ENCODE measurements at places on chromosomes 12 and 14.

DNA sequence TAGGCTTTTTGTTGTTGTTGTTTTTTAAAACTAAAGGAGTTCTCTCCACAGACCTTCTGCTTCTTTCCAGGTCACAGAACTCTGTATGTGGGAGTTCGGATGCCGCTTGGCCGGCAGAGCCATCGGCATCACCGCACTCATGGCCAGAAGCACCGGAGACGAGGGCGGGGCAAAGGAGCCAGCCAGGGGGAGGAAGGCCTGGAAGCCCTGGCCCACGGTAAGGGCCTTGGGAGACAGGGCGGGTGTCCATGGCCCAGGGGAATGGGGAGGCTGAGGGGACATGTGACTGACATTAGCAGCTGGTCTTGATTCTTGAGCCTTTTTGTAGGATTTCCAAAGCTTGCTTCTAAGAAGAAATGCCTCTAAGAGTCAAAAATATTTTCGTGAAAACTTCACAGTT, 26.2 kb downstream of the SLC4A8 start:
- no peak for DNase-seq

GRCh38 chr14:69631509-69631908, 20.1 kb downstream of the SUSD6 start:
- DNase-seq: no peak

GRCh38 chr14:20489093-20489994, 16.0 kb upstream of the RNASE10 start:
- no peak for DNase-seq

DNA sequence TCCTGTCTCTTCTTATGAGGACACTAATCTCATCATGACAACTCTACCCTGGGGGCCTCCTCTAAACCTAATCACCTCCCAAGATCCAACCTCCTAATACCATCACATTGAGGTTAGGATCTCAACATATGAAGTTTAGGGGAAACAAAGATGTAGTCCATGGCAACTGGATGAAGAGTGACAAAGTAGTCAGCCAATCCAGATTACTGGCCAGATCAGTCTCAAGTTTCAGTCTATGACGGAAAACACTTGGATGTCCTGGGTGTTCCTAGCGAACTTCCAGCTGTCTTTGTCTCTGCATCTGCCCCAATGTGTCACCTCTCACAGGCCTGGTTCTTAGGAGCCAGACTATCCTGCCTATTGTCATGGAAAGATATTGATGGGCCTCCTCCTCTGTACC, 630.8 kb downstream of the AACS start:
- DNase-seq: no peak

- no peak for DNase-seq
Measured at GRCh38 chr14:81447021-81447764, 47.1 kb upstream of the STON2 start.

DNA sequence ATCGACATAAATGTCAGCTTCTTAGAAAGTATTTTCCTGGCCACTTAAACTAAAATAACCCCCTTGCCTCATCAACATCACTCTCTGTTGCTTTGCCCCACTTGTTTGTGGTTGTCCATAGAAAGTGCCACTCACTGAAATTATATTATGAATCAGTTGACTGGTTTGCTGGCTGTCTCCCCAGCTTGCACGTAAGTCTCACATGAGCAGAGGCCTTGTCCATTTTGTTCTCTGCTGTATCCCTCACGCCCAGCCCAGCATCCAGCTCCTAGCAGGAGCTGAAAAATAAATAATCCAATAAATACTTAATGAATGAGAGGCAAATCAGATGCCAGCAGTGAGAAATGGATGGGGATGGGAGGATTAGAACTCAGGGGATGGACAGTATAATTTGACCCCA, 159.3 kb downstream of the KSR2 start:
- DNase-seq: no peak

DNA sequence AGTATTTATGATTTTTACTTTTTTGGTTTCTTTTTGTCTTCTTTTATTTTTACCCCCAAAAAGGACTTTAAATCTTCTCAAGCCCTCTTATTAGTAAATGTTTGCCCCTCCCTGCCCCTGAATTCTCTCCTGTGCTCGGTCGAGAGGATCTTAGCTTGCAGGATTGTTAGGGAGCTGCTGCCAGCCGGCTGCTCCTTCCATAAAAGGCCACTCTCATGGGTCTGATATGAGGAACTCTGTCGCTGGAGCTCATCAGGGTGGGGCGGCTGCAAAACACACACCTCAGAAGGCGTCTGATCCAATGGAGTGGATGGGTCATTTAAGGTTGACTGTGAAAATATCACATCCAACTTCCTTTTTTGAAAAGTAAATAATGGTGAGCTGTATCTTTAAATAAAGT, 8.5 kb downstream of the LTBR start:
- no peak for DNase-seq

DNA sequence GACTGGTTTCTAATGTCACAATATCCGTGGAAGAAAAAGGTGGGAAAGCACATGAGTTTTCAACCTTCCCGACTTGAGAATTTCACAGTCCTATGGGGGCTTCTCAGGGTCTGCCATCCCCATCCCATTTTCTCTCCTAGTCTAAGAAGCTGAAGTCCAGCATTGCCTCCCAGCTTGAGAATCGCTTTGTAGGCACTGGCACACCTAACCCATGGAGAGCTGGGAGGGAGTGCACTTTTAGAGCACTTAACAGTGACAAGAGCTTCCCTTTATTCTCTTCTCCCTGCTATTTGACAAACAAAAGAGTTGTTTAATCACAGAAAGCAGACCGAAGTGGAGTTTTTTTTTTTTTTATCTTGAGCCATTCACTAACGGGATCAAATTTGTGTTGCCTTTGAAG, 22.8 kb upstream of the SRRM4 start:
- DNase-seq: no peak

- no peak for DNase-seq
Measured at GRCh38 chr14:76760331-76761135, 735 bp upstream of the VASH1 start.

- no peak for DNase-seq
Measured at GRCh38 chr14:90403065-90403464, 6.2 kb downstream of the CALM1 start.

DNA sequence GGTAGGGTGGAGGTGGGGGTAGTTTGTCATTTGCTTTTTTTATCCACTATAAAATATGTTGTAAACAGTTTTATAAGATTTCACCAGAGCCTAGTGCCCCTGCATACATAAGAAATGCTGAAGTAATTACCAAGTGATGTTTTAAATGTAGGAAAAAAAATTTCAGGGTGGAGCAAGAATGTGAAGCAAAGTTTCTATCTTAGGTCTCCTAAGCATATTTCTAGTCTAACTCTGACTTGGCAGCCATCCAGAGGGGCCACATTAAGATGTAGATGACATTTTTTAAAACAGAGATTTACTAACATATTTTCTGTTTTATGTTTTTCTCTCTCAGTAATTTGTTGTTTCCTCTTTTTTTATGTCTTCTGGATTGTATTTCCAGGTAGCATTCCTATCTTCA, 15.8 kb upstream of the KRAS start:
- no peak for DNase-seq

DNA sequence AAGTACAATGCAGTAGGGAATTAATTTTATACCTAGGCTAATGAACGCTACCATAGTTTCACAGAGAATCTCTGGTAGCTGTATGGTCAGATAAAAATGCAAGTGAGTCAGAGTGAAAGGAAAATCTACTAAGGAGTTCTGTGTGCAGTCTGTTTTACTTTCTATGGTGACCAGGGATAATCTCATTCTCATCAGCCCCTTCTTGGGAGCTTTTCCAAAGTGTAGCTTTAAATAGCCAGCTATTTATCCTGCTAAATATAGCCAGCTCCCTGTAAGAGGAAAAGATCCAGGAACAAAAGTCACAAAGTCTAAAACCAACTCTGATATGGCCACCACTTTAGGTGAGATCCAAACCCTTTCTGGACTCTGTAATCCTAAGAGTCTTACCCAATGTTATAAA, 75.5 kb downstream of the TMEM116 start:
- no peak for DNase-seq

GRCh38 chr12:98954506-98954905, 309.4 kb downstream of the APAF1 start:
- no peak for DNase-seq

GRCh38 chr12:57255916-57256315, 4.9 kb upstream of the STAC3 start:
- DNase-seq: no peak

DNA sequence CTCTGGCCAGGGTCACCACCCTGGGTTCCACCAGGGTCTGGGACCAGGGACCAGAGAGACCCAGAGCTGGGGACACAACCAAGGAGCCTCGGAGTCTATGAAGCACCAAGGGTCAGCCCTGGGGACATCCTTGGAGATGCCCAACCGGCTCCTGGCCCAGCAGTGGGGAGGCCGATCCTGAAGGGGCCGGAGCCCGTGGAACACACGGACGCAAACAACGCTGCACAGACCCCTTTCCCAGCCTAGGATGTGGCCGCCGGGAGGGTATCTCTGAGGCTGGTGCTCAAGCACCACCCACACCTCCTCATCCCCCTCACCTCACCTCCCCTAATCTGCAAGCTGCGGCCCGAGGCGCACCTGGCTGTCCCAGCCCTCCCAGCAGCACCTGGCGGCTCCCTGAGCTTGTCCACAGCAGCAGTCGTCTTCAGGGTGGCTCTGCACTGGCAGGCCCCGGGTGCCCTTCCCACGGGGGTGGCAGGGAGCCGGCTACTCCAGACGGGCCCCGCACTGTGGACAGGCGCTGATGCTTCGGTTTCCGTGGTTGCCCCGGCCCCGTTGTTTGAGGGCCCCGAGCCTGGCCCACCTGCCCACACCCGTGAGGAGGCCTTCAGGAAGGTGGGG, 146.8 kb upstream of the C14orf180 start:
- DNase-seq: no peak

DNA sequence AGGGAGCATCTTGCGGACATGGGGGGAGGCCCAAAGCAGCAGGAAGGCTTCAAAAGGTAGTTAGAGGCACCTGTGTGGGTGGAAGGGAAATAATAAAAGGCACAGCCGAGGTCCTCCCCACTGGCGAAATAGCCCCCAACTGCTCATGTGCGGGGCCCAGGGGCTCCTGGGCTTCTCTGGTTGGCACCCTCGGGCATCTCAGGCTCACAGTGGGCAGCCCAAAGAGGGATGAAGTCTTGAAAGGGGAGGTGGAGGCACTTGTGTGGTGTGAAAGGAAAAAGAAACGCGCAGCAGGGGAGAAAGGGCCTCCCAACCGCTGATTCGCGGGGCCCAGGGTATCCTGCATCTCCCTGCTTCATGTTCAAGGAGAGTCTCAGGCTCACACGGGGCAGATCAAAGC, 579.4 kb downstream of the ALG10 start:
- no peak for DNase-seq

DNA sequence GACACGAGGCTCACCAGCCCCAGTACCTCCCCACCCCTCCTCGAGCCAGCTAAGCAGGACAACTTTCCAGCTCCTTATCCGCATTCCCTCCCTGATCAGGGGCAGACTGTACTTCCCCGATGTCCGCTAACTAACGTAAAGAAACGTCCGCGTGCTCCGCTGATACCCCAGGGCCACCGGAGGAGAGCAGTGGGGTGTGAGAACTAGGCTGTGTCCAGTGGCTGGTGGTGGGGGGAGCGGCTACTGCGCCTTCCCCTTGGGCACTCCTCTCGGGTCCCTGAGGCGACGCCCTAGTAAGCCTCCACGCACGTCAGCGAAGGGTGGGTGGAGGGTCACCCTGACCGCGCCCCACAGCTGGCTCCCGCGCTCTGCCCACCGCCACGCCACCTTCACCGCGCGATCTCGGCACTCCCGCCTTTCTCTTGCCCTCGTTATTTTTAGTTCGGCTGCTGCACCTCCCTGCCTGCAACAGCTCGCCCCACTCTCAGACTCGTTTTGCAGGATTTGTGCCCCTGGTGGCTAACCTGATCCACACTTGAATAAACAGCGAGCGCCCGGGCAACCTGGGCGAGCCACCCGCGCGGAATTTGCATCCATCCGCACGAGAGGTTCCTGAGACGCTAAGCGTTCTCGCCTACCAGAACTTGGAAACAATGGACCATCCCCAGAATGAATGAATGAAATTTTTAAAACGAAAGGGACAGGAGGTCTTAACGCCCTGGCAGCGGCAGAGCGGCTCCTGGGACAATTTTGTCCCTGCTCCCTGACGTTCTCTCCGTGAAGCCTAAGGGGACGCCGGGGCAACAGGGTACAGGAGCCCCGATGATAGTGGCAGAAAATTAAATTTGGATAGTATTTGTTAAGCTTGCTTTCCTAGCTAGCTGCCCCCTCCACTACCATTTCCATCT, 6.9 kb upstream of the BMP4 start:
- no peak for DNase-seq

- no peak for DNase-seq
Measured at GRCh38 chr12:116127859-116128258, 149.6 kb downstream of the MED13L start.

DNA sequence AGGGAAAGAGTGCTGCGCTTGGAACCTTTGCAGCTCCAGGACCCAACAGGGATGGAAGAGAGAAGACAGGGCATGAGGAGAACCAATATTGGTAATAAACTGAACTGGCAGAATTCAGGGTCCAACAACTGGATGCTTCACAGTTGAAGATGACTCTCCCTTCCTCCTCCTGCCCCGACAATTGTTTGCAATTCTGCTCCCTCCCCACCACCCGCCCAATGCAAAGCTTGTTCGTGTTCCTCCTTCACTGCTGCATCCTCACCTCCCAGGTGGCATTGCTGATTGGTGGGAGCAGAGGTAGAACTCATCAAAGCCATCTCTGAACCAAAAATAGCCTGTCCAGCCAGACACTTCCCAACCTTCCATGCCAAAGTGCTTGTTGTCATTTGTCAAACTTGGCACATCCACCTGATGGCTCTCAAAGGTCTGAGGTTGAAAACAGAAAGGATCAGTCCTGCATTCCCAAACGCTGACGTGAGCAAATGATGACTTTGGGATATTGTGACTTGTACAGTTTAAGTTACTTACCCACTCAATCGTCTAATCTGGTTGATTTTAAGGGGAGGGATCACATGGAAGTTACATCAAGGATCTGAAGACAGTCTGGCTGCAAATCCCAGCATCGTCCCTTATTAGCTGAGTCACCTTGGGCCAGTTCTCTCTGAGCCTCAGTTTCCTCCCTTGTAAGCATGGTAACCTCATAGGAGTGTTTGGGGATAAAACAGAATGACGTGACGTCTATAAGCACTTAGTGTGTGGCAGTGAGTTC, 242.6 kb upstream of the CRY1 start:
- no peak for DNase-seq

GRCh38 chr12:57760347-57760982, 5.6 kb downstream of the MARCHF9 start:
- no peak for DNase-seq

All from COR-L47 (cell line).